Stimulated activated CD8-positive, alpha-beta memory T cell treated with anti-CD3 and anti-CD28 coated beads, Interleukin-4, amount 100 ng/mL, for 4 hours (primary cell): ENCODE measurements at places on chromosomes 5 and 9.

DNA sequence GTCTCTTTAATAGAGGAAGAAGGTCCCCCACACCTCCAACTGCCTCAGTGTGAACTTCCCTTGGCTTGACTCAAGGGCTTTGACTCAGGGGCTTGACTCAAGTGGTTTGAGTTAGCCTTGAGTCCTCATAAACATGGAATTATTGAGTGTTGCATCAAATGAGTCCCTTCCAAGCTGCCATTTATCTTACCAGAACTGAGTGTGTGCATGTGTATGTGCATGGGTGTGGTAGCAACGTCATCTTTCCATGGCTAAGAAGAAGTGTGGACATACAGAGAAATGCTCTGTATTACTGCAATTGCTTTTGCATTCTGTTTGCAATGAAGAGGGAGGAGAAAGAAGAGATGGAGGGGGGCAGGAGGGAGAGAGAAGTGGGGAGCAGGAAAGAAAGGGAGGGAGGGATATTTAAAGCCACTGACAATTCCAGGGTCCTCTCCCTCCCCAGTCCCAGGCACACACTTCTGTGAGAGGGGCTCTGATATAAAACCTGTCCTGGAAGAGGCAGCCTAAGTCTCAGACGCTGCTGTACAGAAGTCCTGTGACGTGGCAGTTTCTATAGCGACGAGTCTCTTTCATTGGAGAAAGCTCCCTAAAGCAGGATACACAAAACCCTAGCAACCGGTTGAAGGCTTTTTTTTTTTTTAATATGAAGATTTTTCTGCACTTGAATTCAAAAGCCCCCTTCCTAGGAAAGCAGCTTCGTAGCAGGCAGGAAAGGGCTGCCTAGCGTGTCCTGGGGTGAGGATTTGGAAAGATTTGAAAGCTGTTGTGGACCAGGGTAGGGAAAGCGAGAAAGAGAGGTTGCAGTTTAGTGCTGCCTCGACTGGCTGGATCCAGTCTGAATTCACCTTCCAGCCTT is 93.3 kb upstream of the MAP1B start:
- DNase-seq: no peak

DNA sequence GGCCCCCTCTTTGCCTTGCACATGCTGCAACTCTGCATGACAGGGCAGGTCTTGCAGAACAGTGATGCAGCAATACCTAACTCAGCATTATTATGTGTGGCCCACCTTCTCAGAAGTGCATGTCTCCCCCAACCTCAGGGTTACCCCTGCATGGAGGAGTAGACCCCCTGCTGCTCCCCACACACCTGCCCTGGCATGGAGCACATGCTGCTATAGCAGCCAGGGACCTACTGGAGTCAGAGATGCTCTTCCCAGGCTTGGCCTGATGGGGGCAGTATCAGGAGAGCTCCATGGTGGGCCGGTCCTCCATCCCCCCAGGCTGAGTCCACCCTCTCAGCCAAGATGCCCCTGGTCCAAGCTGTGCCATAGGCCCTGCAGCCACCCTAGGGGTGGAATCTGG is 13.2 kb upstream of the BOD1 start:
- DNase-seq: no peak

DNA sequence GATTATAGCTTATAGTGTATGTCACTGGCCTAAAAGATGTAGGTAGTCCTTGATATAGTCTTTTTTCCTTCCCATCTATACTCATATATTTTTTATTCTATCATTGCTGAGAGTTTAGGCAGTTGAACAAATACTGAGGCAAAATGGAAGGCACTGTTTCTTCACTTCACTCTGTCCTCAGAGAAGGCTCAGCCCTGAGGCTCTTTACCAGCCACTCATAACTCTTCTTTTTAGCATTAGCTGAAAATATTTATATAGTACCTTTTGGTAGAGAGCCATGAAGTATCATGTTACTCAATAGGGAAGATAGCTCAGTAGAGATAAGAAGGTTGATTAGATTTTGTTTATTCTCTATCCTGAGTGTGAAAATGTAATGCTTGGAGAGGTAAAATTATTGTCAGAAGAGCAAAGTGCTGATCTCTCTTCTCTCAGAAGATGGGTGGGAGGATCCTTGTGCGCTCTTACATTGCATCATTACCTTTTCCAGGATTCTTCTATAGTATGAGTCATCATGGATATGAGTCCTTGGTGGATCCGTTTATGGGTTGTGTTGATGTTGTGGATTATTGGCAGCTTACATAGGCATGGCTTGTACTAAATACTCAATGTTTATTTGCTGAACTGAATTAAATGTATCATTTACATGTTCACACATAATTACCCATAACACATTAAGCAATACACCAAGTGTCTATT is 88.1 kb downstream of the ANXA1 start:
- no peak for DNase-seq

DNA sequence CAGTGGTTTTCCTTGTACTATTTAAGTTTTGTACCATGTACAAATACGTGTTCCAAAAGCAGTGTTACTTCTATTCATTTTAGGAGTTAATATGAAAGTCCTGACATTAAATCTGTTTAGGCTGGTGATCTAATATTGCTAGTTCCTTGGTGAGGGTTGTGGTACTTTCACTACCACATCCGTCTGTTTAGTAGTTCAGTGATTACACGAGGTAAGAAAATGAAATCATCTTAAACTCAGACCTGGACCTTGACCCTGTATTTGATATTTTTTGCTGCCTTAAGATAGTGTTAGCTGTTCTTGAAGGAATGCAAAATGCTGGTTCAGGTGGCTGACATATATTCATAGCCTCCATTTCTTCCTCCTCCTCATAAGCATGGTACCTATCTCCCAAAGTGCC is 50.3 kb downstream of the MTAP start:
- no peak for DNase-seq

DNA sequence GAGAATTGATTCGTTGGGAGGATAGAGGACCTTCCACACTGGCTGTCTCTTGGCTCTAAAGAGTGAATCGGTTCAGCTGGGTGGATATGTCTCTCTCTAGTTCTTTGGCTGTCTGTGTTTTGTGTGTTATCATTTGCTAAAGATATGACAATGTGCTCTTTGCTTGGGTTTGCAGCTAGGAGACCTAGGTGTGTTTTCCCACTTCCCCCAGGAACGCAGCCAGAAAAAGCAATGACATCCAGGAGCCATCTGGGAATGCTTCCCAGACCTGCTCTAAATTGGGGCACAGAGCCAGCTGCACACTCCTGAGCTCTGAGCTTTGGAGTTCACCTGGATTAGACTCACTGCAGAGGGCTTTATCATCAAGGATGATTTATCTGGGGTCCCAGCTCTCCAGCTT is 12.8 kb upstream of the PDZD2 start:
- no peak for DNase-seq

DNA sequence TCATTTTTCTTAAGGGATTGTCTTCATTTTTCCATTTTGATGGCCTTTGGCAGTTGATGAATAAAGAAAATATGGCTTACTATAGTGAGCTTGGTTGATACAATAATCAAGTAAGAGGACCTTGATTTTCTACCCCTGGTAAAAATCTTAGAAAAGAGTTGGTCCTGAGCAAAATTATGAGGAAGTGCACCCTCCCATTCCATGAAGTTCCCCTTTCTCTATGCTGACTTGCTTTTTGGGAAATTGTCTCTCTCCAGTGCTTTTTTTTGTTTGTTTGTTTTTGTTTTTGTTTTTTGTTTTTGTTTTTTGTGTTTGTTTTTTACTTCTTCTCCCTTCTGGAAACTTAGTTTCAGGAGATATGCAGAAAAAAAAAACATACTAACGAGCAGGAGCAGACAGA is 449.2 kb upstream of the ACTBL2 start:
- DNase-seq: no peak

DNA sequence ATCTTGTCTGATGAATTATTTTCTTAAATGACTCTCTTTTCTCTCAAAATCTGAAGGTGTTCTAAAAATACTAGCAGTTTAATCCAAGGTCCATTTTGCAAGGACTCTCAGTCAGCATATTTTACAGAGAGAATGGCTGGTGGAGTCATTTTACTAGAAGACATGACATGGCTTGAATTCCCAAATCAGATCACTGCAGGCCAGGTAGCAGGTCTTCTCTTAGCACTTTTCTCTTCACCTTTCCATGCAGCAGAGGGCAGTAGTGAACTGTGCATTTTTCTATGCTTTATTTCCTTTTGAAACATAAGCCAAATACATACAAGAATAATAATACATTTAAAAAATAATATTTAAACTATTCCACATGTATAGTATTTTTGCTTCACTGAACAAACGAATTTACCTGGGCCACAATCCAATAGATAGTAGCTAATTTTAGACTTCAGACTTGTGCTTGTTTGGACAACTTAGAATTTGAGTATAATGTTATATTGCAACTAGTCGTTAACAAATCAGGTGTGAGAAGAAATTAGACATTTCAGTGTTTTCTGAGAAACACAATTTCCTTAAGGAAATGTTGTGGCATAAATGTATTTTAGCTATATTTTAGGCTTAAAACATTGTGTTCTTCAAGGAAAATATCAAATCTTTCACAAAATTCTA is 289.4 kb upstream of the DAB2 start:
- no peak for DNase-seq

- DNase-seq: no peak
Observed at GRCh38 chr5:125536095-125536494, 789.7 kb upstream of the ZNF608 start.

DNA sequence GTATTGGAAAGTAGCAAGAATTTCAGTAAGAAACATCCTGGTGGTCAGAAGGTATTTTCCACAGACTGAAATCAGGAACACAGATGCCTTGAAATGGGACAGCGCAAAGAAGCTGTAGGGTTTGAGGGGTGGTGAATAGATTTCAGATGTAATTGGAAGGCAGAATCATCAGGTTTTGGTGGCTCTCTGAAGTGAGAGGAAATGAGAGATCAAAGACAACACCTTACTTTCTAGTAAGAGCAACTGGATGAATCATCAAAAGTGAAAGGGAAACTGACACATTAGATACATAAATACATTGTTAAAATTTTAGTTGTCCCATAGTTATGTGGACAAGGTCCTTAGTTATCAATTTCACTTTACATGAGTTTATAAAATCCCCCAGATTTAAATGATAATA is 188.2 kb upstream of the SLC27A6 start:
- DNase-seq: no peak

DNA sequence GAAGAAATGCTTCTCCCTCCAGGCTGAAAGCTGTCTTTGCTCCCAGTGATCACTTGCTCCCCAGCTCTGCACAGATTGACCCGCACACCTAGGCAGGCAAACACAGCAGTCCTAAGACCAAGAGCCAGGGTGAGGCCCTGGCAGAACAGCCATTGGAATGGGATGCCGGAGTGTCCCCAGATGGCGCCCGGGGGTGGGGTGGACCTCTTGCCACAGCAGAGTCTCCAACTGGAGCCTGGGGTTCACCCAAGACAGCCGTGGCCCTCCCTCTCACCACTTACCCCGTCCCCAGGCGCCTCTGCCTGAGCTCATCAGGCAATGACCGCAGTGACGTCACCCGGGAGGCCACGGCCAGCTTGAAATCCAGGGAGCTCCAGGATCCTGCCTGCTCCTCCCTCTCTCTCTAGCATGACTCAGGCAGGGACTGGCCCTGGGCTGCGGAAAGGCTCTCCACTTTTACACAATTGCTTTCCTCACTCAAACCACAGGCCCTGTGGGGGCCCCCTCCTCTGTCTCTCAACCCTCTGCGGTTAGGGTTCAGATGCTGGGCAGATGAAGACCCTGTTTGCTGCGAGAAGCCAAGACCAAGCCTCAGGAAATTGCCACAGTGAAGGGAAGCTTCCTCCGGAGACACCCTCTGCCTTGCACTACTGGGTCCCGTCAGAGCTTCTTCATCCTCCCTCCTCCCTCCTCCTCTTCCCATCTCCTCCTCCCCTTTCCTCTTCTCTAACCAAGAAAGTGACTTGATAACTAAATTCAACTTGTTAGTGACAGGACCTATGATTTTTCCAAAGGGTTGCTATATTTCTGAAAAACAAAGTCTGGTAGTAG is 24.3 kb upstream of the PTGES start:
- DNase-seq: peak; percentile 32

- no peak for DNase-seq
Observed at GRCh38 chr5:17123010-17123409, 94.4 kb upstream of the BASP1 start.

DNA sequence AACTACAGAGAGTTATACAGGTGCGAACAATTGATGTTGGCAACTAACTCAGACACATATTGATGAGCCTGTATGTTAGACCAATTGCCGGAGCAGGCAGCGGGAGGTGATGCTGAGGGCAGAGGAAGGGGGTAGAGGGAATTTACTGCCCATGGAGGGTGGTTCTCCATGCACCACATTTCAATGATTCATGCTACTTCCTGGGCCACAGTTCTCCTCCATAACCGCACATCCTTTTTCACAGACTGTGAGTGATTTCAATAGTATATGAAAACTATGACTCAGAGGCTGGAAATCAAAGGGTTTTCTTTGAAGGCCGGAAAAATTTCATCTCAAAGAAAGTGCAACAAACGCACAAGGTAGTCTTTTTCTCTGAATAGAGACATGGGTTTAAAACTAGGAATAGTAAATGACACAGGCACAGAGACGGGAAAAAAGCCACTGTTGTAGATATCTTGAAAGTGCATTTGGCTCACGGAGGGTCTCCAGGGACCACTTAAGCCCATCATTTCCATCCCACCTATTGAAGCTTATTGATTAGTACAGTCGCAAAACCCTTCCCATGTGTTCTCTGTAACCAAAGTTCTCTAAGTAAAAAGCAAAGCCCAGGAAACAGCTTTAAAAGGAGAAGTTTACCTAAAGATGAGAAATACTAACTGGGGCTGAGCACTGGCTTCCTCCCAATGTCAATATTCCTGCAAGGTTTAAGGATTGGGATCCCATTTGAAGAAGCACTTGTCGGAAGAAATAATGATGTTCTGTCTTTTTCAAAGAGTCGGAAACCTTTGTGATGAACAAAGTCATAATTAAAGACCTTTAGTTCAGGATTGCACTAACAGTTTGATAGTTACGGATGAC is 28.0 kb upstream of the ADAM19 start:
- DNase-seq: peak; percentile 28

DNA sequence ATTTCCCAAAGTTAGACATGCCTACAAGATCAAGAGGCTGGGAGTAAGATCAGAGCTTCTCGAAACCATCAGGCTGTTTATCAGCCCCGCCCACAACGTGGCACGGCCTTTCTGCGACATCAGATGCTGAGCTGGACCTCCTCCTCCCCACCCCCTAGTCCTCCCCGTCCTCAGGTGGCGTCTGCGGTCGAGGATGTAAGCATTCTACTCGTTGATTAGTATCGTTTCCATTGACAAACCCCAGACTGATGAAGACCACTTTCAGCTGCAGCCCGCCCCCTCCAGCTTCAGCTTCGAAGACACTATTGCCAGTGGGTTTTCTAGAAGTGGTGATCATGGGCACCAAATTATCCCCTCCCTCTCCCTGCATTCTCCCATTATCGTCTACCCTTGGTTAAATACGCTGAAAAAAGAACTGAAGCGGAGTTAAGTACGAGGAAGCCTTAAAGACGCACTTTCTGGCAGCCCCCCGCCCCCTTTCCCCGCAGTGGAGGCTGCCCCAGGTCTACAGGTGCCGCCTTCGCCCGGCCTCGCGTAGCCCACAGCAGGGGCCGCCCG is 1.1 kb downstream of the PPIC start:
- DNase-seq: no peak

GRCh38 chr5:155871623-155872022 is 455.3 kb upstream of the SGCD start:
- no peak for DNase-seq
